Endothelial cell (in vitro differentiated cells): ENCODE measurements at places on chromosomes 16 and 17.
A peak's percentile ranks its signal among the peaks of the same experiment; 100 is the strongest.

GRCh38 chr16:4314532-4315185 lies 1.2 kb upstream of the GLIS2 start:
- no peak for DNase-seq

GRCh38 chr17:47883589-47884426 lies 12.2 kb upstream of the SP2 start:
- no peak for DNase-seq

- DNase-seq: no peak
Measured at GRCh38 chr17:58344791-58345157, 7.2 kb downstream of the SUPT4H1 start.

DNA sequence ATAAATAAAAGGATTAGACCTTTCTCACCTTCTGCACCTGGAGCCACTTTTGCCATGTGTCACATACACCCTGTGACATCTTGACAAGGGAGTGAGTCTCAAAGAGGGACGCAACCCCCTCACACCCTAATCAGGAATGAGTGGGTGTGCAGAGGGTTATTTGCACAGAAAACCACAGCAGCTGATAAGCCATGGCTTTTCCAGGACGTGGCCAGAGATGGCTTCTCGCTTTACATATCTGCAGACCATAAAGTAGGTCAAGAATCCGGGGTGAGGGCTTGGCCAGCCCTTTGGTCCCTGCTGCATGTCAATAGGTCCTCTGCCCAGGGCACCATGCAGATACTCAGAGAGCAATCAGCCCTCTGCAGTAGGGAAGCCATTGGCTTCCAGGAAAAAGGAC lies 2.4 kb upstream of the CD300LF start:
- no peak for DNase-seq

DNA sequence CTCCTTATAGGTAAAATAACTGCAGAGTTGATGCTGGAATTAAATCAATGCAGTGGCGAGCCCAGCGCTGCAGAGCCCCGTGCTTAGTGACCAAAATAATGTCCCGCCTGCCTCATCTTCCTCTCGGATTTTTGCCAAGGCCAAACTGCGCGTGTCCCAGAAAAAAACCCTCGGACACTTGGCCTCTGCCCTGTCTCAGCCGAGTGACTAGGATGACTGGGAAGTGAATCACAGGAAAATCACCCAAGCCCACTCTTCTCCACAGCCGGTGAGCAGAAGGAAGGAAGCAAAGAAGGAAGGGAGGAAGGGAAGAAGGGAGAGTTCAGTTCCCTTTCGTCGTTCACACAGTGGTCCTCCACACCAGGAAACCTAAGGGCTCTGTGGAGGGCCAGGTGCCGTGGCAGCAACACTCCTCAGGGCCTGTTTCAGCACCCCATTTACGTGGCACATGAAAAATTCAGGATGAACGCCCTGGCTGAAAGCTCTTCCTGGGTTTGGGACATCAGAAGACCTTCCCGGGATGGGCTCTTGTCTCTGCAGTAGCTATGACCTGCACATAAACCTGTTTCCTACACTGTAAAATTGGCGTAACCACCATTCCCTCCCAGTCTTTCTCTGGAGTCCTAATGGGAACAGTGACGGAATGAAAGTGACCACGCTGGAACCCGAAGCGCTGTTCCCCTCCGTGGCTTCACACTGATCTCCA lies 25.4 kb upstream of the HOXB13 start:
- DNase-seq: no peak

DNA sequence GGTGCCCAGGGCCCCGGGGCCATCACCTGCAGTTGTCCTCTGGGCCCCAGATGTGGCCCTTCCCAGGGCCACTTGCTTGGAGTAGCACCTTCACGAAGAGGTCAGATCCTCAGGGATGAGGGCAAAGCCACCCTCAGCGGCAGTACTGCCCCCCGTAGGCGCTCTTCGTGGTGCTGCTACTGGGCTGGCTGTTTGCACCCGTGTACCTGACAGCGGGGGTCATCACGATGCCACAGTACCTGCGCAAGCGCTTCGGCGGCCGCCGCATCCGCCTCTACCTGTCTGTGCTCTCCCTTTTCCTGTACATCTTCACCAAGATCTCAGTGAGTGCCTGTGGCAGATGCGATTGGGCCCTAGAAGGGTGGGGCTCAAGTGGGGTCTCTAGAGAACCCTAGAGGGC lies 2.6 kb downstream of the SLC5A2 start:
- DNase-seq: no peak

- no peak for DNase-seq
Measured at GRCh38 chr17:78979780-78980623, at the start of gene LGALS3BP. Gene LGALS3BP (minus strand): TSS chr17:78979923. CDS start chr17:78977191, 2,732 bp downstream.

DNA sequence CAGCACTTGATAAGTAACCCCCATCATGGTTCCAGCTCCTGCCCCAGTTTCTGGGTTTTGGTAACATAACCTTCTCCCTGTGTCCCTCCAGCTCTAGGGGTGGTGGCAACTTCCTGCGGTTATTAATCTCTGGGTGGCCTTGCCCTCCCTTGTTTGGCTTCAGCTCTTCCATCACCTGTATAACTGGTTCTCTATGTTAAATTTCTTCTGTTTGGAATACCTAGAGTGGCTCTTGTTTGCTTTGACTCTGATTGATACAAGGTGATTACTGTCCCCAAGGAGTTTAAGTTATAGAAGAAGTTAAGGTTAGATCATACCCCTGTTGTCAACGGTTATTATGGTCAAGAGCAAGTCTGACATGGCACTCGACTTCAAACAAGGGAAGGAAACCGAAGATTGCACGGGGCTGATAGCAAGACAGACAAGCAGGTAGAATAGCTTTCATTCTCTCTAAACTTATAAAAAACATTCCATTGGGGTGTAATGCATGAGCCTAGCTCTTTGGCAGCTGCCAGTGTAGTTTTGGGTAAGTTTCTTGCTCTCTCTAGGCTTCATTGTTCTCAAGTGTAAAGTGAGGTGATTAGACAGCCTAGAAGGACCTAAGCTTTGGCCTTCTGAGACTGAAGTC lies 11.0 kb upstream of the CCR7 start:
- DNase-seq: no peak

DNA sequence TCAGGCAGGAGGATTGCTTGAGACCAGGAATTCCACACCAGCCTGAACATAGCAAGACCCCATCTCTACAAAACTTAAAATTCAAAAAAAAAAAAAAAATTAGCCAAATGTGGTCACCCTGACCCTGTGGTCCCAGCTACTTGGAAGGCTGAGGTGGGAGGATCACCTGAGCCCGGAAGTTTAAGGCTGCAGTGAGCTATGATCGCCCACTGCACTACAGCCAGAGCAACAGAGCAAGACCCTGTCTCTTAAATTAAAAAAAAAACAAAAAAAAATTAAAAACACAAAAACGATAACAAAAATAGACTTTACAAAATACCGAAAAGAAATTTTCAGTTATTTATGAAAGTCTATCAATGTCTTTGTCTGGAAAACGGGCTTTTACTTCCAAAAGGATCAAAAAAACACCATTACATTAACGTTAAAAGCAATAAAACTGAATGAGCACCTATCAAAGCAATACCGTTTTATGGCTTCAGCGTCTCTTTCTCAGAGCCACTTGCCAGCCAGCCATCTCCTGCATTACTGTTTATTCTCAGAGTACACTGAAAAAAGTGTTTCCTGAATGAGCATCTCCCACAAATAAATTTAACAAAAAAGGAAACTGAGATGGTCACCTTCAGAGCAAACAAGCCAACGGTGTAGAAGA lies 6.1 kb downstream of the USP7 start:
- no peak for DNase-seq

GRCh38 chr16:75264457-75264998 lies 13.1 kb upstream of the BCAR1 start:
- DNase-seq: no peak

DNA sequence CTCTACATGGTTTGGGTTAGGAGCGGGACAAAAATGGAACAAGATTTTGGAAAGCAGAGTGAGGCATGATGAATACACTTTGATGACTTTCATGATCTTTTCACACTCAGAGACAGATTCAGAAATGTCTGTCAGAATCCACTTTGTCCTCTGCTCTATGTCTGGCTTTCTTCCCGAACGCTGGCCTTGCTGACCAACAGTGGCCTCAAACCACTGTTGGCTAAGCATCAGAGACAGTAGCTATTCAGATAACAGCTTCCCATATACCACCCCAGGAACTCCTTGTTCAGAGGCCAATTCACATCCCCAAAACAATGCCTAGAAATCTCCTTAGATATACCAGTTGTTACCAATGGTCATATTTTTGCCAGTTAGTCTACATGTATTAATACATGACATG lies 40.9 kb downstream of the FBXL20 start:
- DNase-seq: no peak

DNA sequence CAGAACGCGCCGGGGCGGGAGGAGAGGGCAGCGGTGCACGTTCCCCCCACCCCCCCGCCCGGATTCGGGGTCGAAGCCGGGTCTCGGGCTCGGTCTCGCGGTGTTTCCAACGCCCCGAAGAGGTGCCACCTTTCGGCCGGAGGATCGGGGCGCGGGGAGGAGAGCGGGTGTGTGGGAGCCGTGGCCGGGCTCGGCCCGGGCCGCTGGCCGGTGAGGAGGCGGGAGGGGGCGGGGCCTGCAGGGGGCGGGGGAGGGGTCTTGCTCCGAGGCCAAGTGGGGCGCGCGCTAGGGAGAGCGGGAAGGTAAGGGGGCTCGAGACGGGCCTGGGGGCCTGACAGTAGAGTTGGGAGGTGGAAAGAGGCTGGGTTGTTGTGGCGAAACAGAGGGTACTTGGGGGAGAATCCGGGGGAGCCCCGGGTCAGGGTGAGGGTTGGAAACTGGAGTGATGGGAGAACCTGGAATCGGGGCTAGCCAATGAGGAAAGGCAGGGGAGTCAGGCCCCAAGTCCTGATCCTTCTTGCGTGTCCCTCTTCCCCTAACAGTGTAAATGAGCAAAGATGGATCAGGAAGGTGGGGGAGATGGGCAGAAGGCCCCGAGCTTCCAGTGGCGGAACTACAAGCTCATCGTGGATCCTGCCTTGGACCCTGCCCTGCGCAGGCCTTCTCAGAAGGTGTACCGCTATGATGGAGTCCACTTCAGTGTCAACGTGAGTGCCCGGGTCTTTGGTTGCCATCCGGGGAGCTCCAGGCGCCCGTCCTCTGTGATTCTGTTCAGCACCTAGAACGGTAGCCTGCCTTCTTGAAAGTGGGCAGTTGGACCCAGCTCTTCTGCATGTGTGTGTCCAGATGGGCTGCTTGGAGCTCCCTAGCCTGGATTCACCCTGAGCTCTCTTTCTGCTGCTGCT lies 873 bp downstream of the SETD1A start:
- DNase-seq: peak; percentile 66

GRCh38 chr17:44120851-44121605 lies 2.4 kb downstream of the HDAC5 start:
- no peak for DNase-seq

GRCh38 chr17:64449545-64449944 lies 630 bp downstream of the MILR1 start:
- no peak for DNase-seq

GRCh38 chr17:18158022-18158600 lies 25.5 kb upstream of the ALKBH5 start:
- DNase-seq: peak; percentile 53

DNA sequence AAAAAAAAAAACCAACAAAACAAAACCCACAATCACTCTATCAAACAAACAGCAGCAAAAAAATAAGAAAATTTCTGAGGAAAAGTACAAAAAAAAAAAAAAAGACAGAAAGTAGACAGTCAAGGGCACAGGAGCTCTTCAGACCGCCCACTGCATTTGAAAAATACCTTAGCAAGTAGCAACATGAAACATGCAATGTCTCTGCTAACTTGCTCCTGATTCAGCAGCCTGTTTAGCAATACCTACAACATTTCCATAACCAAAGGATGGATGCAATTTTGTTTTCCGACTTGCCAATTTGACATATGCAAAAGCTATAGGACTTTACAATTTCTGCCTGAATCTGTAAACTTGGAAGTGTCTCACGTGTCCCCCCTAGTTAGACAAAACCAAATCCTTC lies 57.4 kb downstream of the SYNRG start:
- DNase-seq: no peak

- DNase-seq: no peak
Measured at GRCh38 chr16:15636392-15636873, 6.5 kb downstream of the MARF1 start.

GRCh38 chr16:24035127-24035842 lies 199.5 kb downstream of the PRKCB start:
- no peak for DNase-seq

- DNase-seq: peak; percentile 91
Measured at GRCh38 chr17:2336215-2336851, at the start of gene TSR1. Gene TSR1 (minus strand): TSS chr17:2336457. CDS start chr17:2336427, 30 bp downstream.

- DNase-seq: no peak
Measured at GRCh38 chr17:37824534-37825485, 80.0 kb upstream of the HNF1B start.

DNA sequence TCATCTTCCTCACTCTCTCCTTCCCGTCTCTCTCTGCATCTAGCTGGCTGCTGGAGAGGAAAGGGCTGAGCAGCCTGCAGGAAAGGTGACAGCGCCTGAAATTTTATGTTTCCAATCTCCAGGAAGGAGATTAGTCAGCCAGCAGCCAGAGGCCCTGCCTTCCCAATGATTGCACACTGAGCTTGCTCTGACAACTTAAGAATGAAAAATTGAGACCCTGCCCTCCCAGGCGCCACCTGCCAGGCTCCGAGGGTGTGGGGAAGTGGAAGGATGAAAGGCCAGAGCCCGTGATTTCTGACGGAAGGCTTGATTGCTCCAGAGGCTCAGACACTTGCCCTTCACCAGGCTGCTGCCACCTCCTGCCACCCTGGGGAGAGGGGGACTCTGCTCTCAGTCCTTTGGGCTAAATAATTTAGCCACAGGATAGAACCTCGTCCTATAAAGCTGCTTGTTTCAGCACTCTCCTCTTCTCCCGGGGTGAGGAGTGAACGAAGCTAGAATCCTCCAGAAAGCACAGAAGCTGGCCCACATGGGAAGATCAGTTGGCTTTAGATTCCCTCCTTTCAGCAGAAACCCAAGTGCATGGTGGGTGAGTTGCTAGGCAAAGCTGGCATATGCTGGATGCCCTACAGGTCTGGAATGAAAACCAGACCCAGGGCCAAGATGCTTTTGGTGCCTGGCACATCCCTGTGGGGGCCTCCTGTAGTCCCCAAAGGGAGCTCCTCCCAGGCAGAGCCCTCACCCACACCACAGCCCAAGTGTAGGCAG lies 33.5 kb downstream of the GRIN2C start:
- DNase-seq: no peak

DNA sequence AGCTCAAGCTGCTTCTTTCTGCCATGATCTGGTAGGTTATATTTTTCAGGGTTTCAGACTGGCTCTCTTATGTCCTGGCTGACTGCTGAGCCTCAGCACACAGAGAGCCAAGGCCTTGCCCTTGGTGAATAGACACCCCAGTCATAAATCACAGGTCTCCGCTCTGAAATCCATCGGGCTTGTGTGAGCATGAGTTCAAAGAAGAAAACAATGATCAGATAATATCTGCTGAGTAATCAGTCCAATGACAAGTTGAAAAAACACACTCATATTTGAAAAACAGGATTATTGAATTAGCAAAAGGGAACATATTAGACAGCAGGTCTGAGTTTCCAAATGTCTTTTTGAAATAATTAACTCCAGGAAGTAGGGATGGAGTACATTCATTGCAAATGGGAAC lies 51.1 kb upstream of the NDRG4 start:
- DNase-seq: no peak
